GM12891 (cell line): ENCODE measurements at places on chromosomes 7 and 10.

DNA sequence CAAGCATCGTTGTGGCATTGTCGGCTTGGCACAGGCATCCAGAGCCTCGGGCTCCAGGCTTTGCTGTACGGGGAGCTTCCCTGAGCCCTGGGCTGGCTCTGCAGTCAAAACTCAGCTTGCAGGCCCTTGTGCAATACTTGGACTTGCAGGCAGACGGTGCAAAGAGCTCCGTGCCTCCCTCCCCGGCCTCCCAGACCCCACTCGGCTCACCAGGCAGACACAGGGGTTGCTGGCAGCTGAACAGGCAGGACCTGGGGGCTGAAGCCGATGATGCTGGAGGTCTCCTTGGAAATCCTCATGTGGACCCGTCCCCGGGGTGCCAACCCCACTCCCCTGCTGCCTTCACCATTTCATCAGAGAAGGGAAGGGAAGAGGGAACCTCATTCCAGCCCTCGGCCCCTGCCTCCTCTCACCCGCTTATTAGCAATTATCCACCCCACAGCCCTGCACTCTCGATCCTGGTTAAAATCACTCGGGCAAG, 59.6 kb upstream of the GNA12 start:
- DNase-seq: no peak

DNA sequence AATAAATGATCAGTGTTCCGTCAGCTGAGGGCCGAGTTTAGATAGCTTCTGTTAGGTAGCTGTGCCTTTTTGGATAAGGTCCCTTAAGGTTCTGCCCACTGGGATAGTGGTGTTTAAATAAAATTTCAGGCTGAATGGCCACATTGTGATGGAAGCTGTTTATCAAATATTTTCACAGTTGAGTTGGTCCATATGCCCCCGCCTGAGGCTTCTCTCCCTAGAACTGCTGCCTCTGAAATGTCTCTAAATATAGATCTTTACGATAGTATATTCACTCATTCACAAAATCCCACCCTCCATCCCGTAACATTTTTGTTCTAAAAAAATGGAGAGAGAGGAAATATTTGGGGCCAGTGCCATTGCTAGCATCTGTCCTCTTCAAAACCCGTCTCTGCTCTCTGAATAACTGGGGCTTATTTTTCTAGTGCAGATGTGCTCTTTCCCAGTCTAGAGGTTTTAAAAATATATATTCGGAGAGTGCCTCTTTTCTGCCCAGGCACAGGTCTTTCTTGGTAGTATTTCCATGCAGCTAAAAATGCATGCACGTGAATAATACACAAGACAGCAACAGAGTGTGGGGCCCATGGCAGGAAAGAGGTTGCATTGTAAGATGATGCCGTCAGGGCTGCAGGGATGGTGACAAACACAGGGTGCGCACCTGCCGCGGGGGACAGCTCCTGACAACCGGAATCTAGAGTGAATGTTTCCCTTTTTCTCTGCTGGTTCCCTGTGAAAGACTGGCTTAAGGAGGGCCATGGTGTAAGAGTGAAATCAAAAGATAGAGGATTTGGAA, 105.4 kb upstream of the BTBD16 start:
- DNase-seq: no peak

GRCh38 chr7:103394566-103394965, 47.1 kb downstream of the PSMC2 start:
- DNase-seq: no peak

DNA sequence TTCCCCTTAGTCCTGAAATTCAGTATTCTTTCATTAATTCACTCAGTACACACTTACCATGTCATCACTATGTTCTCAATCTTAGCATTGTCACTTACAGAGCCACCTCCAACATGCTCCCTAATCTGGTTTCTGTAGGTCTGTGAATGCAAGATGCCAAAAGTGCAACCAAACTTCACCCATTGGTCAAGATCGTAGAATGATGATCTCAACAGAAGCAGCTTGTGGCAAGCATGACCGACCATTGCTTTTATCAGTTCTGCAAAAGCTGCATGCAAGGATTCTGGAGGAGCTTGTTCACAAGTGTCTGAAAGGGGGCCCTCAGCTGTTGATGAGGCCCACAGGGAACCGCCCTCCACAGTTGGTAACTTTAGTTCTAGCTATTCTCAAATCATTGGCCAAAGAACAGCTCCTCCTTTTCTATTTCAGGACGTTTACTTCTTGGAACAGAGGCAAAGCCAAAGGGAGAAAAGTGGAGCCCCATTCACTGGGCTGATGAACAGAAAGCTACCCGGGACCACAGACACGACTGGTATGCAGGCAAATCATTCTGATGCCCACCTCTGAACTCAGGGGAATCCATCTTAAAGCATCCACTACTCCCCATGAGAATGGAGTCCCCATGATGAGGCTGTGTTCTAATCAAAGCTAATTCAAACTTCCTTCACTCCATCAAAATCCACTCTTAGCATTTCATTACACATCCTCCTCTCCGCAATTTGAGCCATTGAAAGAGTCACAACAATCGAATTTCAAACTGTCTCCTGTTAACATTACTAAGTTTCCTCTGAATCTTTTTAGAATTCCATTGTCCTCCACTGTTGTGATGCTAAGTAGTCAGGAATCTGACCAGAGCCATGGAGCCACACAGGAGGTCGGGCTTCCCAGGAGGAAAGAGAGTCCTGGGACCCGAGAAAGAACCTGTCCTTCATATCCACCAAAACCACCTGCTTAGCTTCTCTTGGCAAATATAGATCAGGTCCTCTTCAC, 13.9 kb downstream of the GRB10 start:
- no peak for DNase-seq

DNA sequence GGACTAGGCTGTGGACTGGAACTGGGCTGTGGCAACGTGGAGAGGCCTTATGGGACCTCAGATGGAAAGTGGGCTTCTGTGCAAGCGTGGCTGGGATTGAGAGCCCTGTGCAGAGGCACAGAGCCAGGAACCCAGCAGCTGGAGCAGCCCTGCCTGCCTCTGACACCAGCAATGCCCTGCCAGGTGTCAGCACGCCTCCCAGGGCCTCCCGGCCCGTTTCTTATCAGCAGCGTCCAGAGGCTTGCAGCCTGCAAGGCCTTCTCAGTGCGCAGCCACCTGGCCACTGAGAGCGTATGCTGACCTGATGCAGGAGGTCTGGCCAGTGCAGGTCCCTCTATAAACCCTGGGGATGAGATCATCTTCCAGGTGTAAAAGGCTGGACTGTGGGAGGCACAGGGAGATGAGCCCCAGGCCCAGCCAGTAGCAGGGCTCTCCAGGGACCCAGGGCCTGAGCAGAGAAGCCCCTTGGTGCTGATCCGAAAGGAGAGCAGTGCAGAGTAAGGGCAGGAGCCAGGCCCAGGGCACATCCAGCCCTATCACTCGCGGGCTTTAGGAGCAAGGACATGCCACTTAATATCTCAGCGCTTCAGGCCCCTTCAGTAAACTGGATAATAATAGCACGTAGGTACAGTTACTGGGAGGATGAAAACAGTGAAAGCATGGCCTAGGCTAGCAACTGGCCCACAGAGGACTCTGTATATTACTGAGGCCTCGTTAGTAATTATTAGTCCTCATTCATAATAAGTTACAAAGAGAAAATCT, 38.8 kb upstream of the ANTXRL start:
- DNase-seq: no peak
